ENCODE measurements at places on chromosomes 3 and 15.

DNA sequence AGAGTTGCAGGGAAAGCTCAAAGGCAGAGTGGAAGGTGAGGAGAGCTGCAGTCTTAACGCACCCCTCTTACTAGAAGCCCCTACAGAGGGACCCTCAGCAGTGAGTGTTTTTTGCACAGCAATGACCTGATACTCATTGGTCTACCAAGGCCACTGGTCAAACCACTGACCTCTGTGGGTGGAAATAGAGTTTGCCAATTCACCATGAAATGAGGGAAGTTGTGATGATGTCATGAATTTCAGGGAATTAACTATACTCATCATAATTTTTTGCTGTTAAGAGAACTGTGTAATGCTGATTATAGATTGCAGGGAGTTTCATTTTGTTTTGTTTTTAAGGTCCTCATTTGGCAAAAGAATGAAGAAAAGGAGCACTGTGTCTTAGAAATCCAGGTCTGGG lies 101.7 kb upstream of the SMAD3 start:
- DNase-seq: no peak

- DNase-seq: no peak
Observed at GRCh38 chr3:129491794-129492193, 36.6 kb upstream of the RHO start.

GRCh38 chr3:88019024-88019423 lies 39.8 kb downstream of the CGGBP1 start:
- no peak for DNase-seq

DNA sequence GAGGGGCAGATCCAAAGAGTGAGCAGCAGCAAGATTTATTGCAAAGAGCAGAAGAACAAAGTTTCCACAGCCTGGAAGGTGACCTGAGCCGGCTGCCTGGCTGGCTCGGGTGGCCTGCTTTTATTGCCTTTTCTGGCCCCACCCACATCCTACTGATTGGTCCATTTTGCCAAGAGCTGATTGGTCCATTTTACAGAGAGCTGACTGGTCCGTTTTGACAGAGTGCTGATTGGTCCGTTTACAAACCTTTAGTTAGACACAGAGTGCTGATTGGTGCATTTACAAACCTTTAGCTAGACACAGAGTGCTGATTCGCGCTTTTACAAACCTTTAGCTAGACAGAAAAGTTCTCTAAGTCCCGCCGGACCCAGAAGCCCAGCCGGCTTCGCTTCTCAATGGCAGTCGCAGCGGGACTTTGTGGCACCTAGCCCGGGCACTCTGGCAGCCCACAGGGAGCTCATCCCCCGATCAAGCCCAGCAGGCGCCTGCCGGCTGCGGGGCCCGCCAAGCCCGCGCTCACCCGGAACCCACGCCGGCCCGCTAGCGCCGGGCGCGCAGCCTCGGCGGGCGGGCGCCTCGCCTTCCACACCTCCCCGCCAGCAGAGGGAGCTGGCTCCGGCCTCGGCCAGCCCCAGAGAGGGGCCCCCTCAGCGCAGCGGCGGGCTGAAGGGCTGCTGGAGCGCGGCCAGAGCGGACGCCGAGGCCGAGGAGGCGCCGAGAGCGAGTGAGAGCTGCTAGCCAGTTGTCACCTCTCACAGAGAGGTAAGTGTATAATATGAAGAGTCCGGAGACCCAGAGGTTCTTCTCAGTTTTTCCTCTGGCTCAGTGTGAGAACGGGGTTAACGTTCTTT lies 339.2 kb downstream of the CHL1 start:
- no peak for DNase-seq

GRCh38 chr15:27057904-27058645 lies 87.1 kb downstream of the GABRG3 start:
- DNase-seq: no peak

GRCh38 chr3:150607267-150608065 lies 4.3 kb downstream of the SELENOT start:
- DNase-seq: no peak

GRCh38 chr3:53516339-53516738 lies 21.9 kb downstream of the CACNA1D start:
- DNase-seq: no peak

DNA sequence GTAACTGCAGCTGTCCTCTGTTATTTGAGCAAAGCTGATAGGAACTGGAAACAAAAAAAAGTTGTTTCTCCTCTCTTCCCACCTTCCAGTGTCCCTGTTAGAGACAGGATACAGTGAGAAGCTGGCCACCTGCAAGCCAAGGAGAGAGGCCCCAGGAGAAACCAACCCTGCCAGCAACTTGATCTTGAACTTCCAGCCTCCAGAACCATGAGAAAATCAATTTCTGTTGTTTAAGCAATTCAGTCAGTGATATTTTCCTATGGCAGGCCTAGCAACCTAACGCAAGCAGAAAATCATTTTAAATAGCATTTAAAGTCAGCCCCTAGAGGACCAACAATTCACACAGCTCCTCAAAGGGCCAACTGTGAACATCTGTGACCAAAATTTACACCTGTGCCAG lies 291.3 kb downstream of the OXSM start:
- no peak for DNase-seq
